Smooth muscle cell of the brain vasculature (primary cell): ENCODE measurements at places on chromosomes 3 and 15.
A peak's percentile ranks its signal among the peaks of the same experiment; 100 is the strongest.

DNA sequence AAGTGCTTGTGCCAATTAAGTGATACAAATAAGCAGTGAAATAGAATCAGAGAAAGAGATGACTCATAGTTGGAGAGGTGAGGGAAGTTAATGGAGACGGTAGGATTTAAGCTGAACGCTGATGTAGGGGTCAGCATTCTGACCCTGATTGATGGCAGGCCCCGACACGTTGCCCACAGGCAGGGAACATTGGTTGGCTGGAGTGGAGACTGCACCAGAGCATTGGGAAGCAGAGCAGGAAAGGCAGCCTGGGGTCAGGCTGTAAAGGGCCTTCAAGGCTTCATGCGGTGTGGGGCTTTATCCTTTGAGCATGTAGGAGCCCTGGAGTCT, 68.6 kb downstream of the DCUN1D1 start:
- no peak for DNase-seq

DNA sequence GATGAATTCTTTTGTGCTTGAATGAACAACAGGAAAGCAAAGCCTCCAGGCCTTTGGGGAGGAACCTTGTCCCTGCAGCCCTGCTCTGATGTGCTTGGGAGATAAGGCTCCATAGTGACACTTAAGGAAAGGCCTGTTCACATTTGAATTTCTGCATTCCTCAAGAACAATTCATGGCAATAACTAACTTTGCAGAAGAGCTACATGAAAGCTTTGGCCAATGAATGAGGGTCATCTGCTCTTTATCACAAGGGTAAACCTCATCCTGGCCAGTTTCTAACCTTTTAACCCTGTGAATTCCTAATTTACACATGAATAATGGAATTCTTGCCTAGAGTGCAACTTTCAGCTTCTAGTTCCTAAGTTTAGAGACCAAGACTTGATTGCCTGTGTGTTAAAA, 5.6 kb downstream of the PRTG start:
- no peak for DNase-seq

- no peak for DNase-seq
These were observed at the start of gene IQSEC1 for GRCh38 chr3:13073326-13074005. IQSEC1 (minus strand) TSS chr3:13073429; CDS start chr3:13073014, 415 bp downstream.

DNA sequence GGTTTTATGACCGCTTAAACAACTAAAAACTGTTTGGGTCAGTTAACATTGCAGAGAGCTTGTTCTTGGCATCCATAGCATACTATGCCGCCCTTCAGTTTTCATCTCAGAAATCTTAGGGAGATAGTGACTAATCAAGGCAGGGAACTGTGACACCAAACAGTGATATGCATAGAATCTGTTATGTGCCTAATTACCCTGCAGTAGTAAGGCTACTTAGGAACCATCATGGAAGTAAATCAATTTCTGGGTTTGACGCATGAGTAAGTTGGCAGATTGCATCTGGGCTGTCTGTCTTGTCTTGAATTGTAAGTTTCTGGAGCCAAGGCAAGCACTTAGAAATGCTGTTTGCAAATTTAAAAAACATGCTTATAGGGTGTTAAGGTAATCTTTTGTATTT, 22.5 kb downstream of the KCTD6 start:
- DNase-seq, result no peak

DNA sequence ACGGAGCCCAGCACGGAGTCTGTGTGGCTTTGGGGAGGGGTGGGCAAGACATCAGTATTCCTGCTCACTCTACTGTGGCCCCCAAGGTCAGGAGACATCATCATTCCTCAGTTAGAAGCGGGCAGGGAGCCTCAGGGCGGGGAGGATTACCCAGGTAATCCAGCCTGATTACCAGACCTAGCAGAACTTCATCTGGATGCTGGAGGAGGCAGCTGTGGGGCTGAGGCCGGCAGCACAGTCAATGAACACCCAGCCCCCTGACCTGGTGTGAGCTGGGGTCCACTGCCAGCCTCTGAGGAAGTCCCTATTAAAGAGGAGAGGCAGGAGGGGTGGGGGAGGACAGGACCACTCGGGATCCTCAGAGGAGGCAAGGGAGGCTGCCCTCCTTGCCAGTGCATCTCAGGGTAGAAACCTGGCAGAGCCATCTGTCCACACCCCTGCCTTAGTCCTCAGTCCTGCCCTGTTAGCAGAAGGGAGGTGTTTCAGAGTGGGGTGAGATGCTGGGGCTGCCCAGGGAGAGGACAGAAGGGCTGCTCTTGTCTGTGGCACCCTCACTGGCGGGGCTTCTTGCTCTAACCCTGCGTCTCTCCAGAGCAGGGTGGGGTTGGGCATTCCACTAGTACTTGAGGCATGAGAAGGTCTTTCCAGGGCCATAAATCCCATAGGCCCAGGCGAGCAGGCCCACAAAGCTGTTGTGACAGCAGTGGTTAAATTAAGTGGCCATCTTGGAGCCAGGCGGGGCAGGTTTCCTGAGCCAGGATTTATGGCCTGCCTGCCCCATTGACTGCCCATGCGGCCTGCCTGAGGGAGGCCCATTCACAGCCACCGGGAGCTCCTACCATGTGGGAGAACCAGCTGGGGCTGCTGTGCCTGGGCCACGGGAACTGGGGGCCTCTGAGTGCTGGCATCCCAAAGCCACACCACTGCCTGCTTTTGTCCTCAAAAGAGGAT, 82.1 kb downstream of the LINGO1 start:
- DNase-seq, result no peak

GRCh38 chr3:30684356-30684755, 78.0 kb downstream of the TGFBR2 start:
- no peak for DNase-seq

- peak; percentile 37 for DNase-seq
These were observed 23.8 kb upstream of the TRAK1 start for GRCh38 chr3:42067326-42067725.

DNA sequence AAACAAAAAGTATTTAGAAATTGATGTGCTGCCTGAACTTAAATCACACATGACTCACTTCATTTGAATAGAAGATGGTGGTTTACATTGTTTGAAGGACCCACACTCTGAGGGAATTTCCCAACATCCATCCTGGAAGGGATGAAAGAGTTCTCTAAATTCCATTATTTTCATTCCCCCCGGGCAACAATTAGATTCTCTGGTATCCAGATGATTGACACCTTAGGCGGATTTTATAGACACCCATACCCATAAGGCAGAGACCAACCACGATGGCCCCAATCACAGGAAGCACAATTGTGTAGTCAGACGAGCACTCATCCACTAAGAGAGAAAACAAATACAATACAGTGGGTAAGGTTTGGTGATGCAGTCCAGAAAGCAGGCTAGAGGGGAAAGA, 24.6 kb upstream of the MCCC1 start:
- DNase-seq, result no peak

GRCh38 chr3:141648055-141648910, 89.8 kb upstream of the RNF7 start:
- DNase-seq, result no peak

DNA sequence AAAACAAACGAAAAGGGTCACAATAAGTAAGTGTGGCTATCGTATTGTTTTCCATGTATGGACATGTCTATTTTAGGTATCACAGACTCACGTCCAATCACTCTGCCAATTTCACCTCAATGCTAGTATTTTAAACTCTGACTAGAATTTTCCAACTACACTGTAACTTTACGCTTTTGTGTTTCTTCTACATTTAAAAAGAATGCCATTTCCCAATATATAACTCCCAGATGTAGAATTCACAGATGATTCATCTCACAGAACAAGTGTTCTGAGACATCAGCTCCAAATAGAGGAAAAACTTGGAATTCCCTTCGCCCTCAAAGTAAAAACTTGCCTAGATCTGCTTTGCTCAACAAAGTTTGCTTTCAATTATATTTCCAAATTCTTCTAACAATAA, 14.2 kb downstream of the LRIG1 start:
- DNase-seq, result no peak

DNA sequence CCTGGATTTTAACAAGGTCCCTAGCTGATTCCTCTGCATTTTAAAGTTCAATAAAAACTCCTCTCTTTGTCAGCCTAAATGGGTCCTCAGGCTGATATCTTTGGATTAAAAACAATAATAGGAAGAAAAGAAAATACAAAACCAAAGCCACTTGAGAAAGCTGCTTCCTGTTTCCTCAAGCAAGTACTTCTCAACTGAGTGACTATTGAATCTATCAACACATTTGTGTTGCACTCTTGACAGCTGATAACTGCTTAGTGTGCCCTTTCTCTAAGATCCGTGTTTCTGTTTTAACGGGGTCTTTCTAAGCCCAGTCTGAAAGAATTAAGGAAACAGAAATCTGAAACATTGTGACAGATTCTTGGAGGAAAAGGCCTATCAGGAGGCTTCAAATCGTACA, 410.7 kb downstream of the GRM7 start:
- no peak for DNase-seq

- no peak for DNase-seq
These were observed 51.4 kb downstream of the ASTE1 start for GRCh38 chr3:130975251-130975650.

GRCh38 chr3:114893361-114893760, 253.7 kb downstream of the ZBTB20 start:
- no peak for DNase-seq

DNA sequence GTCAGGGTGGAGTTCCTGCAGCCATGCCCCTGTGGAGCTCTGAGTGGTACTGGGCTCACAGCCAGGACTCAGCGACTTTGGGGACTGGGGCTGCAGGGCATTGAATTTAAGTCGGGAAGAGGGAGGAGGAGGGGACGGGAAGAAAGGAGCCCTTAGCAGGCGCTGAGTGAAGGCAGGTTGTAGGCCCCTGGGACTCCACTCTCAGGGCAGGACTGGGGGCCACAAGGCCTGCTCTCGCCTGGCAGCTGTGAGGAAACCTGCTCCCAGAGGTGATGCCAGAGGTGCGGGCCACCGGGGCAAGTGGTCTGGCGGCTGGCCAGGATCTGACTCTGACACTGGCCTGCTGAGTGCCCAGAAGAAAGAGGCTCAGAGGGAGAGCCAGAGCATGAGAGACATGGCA, 73.5 kb downstream of the EPHB3 start:
- DNase-seq, result no peak

DNA sequence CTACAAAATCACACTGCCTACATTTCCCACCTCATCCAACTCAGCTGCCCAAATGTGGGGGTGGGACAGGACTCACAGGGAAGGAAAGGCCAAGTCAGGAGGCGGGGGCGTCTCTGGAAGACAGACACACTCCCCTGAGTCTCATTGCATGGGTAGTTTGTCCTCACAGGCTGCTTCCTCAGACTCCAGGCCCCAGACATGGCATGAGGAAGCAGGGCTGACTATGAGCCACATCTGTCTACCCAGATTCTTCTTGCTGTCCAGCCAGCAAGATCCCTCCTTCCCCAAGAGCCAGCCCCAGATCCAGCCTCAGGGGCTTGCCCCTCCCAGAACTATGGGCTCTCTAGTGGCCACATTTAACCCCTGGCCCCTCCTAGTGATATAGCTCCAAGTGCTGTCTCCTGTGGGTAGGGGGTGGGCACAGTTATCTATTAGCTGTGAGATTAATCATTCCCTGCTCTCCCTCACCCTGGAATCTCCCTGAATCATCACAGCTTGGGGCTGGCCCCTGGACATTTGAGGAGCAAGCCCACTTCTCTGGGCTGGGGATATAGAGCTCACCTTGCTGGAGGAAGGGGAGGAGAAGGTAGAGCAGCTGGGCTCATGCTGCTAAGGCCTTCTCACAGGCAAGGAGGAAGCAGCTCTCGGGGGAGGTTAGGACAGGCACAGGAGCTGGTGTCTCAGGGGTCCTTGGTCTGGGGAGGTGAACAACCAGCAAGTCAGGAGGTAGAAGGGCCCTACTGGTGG, 2.1 kb upstream of the CCDC33 start:
- DNase-seq, result no peak

GRCh38 chr15:60479361-60480110, 594 bp upstream of the ICE2 start:
- DNase-seq, result no peak

- no peak for DNase-seq
These were observed 150.1 kb upstream of the CCDC54 start for GRCh38 chr3:107227091-107227490.

DNA sequence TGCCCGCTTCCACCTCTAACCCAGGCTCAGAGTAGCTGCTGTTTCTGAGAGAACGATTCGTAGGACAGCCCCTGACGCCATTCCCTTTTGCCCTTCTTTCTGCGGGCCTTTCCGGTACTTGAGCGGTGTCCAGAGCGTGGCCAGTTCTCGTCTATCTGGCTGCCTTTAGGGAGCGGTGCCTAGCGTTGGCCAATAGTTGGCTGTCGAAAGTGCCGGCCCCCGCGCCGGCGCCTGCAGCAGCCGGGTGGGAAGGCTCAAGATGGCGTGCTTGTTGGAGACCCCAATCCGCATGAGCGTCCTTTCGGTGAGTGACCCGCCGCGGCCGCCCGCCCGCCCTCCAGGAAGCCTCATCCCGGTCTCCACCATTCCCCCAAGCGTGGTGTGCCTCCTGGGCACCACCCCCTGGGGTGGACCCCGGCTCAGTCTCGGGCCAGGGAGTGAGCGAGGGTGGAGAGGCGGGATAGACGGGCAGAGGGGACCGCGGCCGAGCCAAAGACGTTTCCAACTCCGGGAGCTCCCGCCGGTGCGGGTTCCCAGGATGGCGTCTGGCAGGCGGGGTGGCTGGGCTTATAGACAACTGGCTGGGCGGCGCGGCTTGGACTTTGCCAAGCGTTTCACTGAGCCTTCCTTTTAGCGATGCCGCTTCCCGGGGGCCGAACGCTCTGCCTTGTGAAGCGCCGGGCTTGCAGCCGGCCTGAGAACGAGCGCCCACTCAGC, at the start of gene ARMC8:
Gene ARMC8, plus strand, starts transcription at position 6 of the 717 bp plus-strand sequence. Its CDS starts 254 bp downstream, at position 260.
- no peak for DNase-seq

- DNase-seq, result no peak
These were observed 539.3 kb downstream of the SQOR start for GRCh38 chr15:46174122-46174521.

DNA sequence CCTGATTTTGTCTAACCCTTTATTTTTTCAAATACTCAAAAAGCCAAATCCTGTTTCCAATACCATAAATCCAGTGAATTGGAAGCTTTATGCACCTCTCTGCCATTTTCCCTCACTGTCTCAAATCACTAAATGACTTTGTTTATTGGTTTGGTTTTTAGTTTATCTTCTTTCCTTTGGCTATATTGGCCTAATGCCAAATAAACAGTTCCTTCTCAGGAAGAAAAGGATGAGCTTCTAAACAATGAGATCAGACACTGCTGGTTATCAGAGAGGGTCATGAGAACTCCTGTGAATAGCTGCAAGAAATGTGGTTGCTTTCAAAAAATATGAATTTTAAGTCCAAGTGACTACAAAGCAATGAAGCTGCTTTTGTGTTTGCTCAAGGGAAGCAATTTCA, 359.9 kb downstream of the MECOM start:
- DNase-seq, result no peak

- DNase-seq, result peak; percentile 44
These were observed 15.5 kb upstream of the PPP1R2 start for GRCh38 chr3:195558602-195559001.

GRCh38 chr15:68801572-68802148, 19.0 kb downstream of the ANP32A start:
- no peak for DNase-seq
